ENCODE measurements at places on chromosomes 12 and 14.

- DNase-seq, result no peak
These were observed 119.4 kb upstream of the PLEKHA5 start for GRCh38 chr12:19010087-19010486.

GRCh38 chr14:68944162-68944561 is 34.9 kb downstream of the ACTN1 start:
- no peak for DNase-seq

- DNase-seq, result no peak
These were observed 1.1 kb upstream of the SDSL start for GRCh38 chr12:113420996-113421595.

DNA sequence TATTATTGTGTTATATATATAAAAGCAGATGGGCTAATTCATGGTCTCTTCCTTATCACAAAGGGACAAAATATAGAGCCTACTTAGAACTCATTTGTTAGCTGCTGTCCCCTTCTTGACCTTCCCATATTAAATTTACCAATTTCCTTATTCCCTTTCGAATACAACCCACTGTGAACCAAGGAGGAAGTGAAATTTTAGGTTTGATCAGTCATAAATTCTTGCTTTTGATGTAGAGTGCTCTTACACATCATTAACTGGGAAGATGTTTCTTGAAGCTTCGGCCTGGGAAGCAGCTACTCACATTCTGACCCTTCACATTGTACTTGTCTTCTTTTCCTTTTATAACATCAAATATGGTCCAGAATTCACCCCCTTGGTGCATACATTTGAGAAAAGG is 579.0 kb downstream of the LRFN5 start:
- no peak for DNase-seq

GRCh38 chr12:77049767-77050353 is 15.5 kb downstream of the E2F7 start:
- peak; percentile 34 for DNase-seq

DNA sequence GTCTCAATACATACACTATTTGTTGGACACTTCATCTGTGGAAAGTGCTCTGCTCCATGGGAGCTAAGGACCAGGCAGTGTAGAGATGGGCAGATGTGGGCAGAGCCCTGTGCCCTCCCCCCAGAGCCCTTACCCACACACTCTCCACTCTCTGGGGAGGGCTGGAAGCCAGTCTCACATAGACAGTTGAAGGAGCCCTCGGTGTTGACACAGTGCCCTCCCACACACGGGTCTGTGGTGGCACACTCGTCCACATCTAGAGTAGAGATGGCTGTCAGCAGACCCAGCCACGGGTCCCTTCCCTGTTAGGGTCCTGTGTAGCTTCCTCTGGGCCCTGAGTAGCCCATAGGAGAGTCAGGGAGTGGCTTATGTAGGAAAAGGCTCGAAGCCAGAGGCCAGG is 14.3 kb downstream of the ISCA2 start:
- no peak for DNase-seq

DNA sequence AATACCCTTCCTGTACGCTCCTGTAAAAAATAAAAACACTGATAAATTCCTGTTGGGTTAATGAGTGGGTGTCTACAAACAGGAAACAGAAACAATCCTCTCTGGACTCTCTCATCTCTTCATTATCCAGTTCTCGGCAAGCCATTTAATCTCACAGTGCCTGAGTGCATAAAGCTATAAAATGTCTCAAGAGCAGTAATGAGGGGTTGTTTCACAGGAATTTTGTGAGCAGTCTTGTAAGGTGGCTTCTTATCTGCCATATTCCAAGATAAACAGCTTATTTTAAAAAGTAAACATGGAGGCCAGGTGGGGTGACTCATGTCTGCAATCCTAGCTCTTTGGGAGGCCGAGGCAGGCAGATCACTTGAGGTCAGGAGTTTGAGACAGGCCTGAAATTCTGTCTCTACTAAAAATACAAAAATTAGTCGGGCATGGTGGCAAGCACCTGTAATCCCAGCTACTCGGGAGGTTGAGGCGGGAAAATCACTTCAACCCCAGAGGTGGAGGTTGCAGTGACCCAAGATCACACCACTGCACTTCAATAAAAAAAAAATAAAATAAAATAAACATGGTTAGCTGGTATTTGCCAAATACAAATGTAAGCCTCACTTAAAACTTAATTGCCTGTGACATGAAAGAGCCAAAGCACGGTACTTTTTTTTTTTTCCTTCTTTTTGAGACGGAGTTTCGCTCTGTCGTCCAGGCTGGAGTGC is 54.0 kb downstream of the CLIP1 start:
- DNase-seq, result no peak
